Thoracic aorta (tissue), 2 donors: ENCODE measurements at places on chromosomes 2 and 18. TPM values are rescaled to one million over a fixed set of nuclear protein-coding genes. Genes with fewer than 3 reads are reported as not detected.
A peak's percentile ranks its signal among the peaks of the same experiment; 100 is the strongest.

MEIS1 gene
- total RNA-seq: 29.4 TPM

SPEG gene
- 426 TPM for total RNA-seq

DNA sequence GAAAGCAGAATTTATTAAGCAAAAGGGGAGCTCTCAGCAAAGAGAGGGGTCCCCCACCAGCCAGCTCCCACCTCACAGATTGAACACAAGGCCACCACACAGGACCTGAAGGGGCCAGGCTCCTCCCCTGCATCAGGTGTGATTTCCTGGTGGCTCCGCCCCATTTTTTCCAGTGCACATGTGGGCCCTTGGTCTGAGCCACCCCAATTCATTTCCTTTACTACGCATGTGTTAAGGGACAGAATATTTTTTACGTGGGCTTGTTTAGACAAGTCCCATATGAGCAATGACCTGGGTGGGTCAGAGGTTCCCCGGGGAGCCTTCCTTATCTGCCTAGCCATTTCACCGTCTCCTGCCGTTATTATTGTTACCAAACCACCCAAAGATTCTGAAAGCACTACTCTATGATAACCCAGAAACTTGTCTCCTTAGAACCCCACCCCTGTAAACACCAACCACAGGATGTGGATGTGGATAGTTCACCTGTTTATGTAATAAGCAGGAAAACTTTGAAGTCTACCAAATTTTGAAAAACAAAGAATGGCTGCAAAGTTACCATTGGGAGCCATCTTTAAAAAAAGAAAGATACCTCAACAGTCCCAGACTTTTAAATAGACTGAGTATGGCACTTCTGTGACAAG, 191.7 kb downstream of the CD226 start:
- H3K4me1 ChIP-seq: peaks cover 8% of the 10 kb centered on the region
- no peak overlapping the region for H3K4me3 ChIP-seq
- DNase-seq: no peak
- no peaks in the 10 kb centered on the region for H3K36me3 ChIP-seq
- no peak overlapping the region for H3K27ac ChIP-seq

- no peaks in the 10 kb centered on the region for H3K36me3 ChIP-seq
- no peak overlapping the region for H3K27ac ChIP-seq
- H3K27me3 ChIP-seq: no peaks in the 10 kb centered on the region
- no peak overlapping the region for H3K4me3 ChIP-seq
- no peaks in the 10 kb centered on the region for H3K4me1 ChIP-seq
Measured at GRCh38 chr2:14756122-14756541, 123.6 kb downstream of the LRATD1 start.

DNA sequence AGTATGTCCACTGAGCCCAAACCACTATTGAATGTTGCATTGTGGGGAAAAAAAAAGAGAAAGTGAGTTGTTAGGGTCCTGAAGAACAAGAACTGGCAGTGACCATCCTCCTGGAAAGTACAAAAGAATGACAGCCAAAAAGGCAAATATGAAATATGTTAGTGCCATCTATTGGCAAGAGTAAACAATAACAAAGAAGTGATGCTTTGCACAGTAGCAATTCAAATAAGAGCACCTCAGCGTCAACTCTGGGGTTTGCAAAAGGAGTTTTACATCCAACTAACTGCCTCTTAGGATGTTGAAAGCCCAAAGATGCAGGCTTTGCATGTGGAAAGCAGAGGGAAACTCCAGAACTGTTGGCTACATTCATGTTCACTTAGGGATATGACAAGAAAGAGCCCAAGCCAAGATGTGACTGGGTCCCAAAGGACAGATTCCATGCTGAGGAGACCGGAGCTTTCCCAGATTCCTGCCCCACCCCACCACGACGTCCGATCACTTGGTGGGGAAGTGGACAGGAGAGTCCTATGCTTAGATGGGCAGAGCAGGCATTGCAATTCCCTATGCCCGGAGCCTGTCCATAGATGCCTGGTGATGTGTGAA, 15.6 kb downstream of the TRABD2A start:
- no peaks in the 10 kb centered on the region for H3K27me3 ChIP-seq
- H3K27ac ChIP-seq: no peak overlapping the region
- H3K4me3 ChIP-seq: no peak overlapping the region
- no peak for DNase-seq
- H3K36me3 ChIP-seq: no peaks in the 10 kb centered on the region

DNA sequence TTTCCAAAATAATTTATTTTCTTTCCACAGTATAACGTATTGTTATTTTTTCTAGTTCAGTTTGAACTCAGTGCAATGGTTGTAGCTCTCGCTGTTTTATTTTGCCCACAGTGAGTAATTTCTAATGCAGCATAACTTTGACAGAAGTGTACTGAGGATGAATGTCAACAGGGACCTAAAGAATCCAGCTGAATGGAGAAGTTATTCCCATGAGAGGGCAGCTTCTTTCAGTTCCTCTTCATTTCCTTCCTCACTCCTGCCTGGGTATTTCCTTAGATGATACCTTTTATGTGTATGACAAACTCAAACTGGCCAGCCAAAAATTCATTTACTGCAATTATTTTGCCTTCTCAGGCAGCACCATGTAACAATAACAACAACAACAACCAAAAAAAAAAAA, 1223.1 kb upstream of the ZEB2 start:
- no peak for DNase-seq
- H3K27ac ChIP-seq: no peak overlapping the region
- H3K4me3 ChIP-seq: no peak overlapping the region
- H3K27me3 ChIP-seq: no peaks in the 10 kb centered on the region
- no peaks in the 10 kb centered on the region for H3K4me1 ChIP-seq

DNA sequence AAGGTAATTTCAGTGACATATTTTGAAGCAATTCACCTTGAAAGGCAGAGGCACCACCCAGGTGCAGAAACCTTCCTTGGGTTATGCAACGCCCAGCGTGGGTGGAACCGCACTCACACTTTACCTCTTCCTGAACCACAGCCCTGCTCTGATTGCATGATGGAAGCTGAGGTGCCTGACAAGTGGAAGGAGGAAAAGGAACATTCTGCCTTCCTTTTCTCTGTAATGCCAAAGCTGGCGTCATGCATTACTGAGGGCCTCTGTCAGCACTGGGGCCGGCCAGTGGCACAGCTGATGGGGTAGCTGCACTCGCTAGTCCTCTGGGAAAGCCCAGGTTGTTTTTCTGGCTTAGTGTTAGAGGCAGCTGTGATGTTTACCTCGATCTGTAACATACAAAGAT, 266.5 kb downstream of the NEDD4L start:
- H3K36me3 ChIP-seq: no peaks in the 10 kb centered on the region
- no peak overlapping the region for H3K4me3 ChIP-seq
- H3K4me1 ChIP-seq: no peaks in the 10 kb centered on the region
- no peak for DNase-seq

DNA sequence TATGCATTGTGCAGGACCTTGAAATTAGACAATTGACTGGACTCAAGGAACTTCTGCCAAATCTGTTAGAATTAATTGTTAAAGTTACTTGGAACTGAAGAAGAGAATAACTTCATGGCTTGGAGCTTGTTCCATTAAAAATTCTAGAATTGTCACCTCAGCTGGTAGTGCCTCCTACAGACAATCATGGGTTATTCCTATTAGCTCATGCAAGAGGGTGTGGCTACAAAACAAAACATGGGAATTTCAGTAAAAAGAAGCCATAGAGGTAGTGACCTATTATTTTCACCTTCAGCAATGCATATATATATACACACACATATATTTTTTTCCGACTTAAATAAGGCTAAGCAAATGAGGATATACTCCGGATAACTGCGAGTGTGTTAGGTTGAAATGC, 181.9 kb upstream of the DTNA start:
- no peak overlapping the region for H3K27ac ChIP-seq
- no peak for DNase-seq
- H3K27me3 ChIP-seq: no peaks in the 10 kb centered on the region
- no peaks in the 10 kb centered on the region for H3K4me1 ChIP-seq
- H3K36me3 ChIP-seq: no peaks in the 10 kb centered on the region

GRCh38 chr2:234272069-234272850, 221.8 kb downstream of the SPP2 start:
- no peaks in the 10 kb centered on the region for H3K27me3 ChIP-seq
- no peak overlapping the region for H3K4me3 ChIP-seq
- no peaks in the 10 kb centered on the region for H3K4me1 ChIP-seq
- H3K36me3 ChIP-seq: no peaks in the 10 kb centered on the region
- H3K27ac ChIP-seq: no peak overlapping the region
- no peak for DNase-seq

DNA sequence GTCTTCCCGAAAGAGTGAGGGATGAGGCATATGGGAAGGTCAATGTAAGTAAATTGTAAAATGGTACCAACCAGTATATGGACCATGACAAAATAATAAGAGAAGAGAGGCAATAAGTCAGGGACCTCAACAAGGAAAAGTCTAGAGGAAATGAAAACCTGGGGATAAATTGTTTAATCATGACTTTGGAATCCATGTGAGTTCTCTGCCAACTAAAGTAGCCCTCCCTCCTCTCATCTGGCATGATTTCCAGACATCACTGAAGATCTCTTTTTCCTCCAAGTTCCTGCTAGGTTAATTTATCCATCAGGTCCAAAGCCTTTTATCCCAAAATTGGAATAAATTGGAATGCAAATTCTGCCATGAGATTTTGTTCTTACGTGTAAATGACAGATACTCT, 417.9 kb downstream of the NRXN1 start:
- no peaks in the 10 kb centered on the region for H3K36me3 ChIP-seq
- no peak overlapping the region for H3K4me3 ChIP-seq
- H3K27ac ChIP-seq: no peak overlapping the region
- no peaks in the 10 kb centered on the region for H3K27me3 ChIP-seq

DNA sequence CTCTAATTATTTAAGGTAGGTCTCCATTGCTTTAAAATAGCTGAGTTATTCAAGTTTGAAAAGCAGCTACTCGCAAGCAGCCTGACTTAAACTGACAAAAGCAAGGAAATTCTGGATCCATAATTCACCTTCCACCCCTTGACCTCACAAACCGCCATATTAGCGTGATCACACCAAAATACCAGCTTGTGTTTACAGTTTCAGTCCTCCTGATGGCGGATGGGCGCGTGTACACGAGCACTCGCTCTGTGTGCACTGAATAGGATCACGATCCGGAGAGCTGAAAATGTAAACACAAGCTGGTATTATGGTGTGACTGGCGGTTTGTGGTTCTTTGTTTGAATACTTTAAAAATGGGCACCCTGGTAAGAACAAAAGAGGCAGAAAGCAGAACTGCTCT, 42.4 kb upstream of the PSMD14 start:
- H3K36me3 ChIP-seq: no peaks in the 10 kb centered on the region
- no peak overlapping the region for H3K4me3 ChIP-seq
- DNase-seq: no peak
- H3K4me1 ChIP-seq: no peaks in the 10 kb centered on the region

GRCh38 chr2:216663846-216664245, 30.6 kb downstream of the IGFBP2 start:
- H3K4me3 ChIP-seq: no peak overlapping the region
- DNase-seq: no peak
- H3K36me3 ChIP-seq: peaks cover 30% of the 10 kb centered on the region
- H3K4me1 ChIP-seq: peaks cover 4% of the 10 kb centered on the region
- no peaks in the 10 kb centered on the region for H3K27me3 ChIP-seq
- peak overlapping the region; percentile 47 for H3K27ac ChIP-seq

GRCh38 chr2:187586011-187586641, 31.9 kb upstream of the TFPI start:
- no peak overlapping the region for H3K27ac ChIP-seq
- no peaks in the 10 kb centered on the region for H3K36me3 ChIP-seq
- H3K4me3 ChIP-seq: no peak overlapping the region
- peaks cover 6% of the 10 kb centered on the region for H3K4me1 ChIP-seq
- H3K27me3 ChIP-seq: no peaks in the 10 kb centered on the region
- no peak for DNase-seq

DNA sequence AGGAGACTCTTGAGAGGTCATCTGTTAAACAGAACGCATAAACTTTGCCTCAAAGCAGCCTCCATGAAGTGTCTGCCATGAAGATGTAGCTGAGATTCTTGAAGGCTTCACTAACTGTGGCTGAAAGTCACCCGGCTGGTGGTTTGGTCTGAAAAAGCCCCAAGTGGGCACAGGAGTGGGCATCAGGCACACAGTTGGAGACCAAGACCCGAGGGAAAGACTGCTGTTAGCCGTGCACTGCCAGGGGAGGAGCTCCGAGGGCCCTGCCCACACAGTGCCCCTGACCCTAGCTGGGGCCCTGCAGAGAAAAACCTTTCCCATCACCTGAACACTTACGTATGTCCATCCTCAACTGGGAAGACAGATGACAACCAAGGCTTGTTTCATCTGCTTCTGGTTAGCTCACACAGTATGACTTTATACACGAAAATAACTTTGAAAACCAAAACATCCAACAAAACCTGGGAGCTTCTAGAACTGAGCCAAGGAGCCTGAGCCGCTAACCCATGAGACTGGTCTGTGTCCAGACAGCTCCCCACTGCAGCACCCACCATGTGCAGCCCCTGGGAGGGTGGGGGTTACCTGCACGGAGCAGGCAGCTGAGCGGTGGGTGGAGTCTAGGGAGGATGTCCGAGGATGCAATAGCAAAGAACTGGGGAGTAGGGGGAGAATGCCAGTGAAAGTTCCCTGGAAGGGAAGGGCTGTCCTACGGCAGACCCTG, 15.4 kb downstream of the HJURP start:
- H3K36me3 ChIP-seq: no peaks in the 10 kb centered on the region
- no peak overlapping the region for H3K4me3 ChIP-seq
- no peak for DNase-seq
- no peak overlapping the region for H3K27ac ChIP-seq
- H3K27me3 ChIP-seq: no peaks in the 10 kb centered on the region

- no peaks in the 10 kb centered on the region for H3K27me3 ChIP-seq
- H3K36me3 ChIP-seq: no peaks in the 10 kb centered on the region
- H3K4me3 ChIP-seq: no peak overlapping the region
- no peak for DNase-seq
Measured at GRCh38 chr18:44778788-44779187, 98.1 kb downstream of the SETBP1 start.
